ENCODE measurements at places on chromosomes 2 and 18.

GRCh38 chr2:46230115-46230571 is 67.1 kb upstream of the EPAS1 start:
- DNase-seq: no peak

DNA sequence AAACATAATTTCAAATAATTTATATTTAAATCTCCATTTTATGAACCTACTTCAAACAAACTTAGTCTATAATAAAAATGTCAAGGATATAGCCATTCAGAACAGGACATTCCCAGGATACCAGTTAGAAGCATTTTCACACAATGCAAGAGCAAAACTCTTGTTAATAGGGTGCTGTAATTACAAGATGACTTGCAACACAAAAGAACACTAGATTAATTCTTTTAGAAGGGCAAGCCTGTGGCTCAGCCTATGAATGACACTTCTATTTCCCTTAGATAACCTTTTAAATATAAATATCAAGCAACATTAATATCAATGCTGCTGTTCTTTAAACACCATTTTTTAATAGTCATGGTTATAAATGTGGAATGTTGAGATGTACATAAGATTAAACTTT is 157.9 kb upstream of the SCN7A start:
- DNase-seq: no peak

GRCh38 chr2:172377408-172377807 is 50.0 kb upstream of the ITGA6 start:
- no peak for DNase-seq

GRCh38 chr2:234829074-234829455 is 122.8 kb upstream of the SH3BP4 start:
- DNase-seq: no peak

DNA sequence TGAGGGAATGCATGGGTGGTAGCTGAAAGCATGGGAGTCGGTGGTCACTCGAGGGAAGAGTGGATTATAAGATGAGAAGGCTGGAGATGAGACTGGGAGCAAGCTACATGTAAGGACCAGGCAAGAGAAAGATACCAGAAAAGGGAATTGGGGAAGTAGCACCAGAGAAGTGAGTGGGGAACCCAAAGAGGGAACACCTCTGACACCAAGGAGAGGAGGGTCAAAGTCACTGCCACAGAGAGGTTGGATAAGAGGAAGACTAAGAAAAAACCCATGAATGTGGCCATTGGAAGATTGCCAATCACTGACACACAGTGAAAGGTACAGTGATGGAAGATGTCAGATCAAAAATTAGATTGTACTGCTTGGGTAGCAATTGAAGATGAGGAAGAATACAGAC is 473.9 kb downstream of the BCL11A start:
- DNase-seq: no peak

Measured in MM.1S (cell line).